ENCODE measurements at places on chromosomes 12 and 14.

- peak; percentile 82 for DNase-seq
These were observed 1.9 kb upstream of the LLPH start for GRCh38 chr12:66132408-66132807.

DNA sequence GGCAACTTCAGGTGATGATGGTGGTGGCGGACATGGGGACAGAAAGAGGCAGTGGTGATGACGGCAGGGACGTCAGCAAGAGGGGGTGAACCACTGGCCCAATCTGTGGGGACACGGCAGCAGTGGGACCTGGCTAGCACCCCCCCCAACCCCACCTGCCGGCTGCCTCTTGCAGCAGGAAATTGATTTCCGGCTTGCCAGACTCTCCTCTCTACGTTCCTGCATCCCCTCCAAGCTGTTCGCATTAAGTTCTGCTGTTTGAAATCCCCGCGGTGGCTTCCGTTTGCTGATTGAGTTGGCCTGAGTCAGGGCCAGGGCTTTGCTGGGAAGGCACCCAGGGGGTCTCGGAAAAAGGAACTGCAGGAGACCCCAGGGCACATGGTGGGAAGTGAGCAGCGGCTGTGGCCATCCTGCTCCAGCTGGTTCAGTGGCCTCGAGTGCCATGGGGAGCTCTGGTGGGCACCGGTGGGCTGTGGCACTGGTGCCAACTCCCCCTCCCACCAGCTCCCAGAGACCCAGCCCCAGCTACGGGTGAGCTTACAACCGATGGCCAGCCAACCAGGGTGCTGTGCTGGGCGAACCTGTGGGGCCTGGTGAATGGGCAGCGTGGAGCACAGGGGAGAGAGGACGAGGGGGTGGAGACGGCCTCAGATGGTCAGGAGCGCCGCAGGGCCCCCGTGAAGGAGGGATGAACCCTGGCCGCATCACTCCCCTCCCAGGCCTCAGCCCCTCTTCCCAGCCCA is 14.6 kb upstream of the NUDT14 start:
- no peak for DNase-seq

- no peak for DNase-seq
These were observed 36.7 kb downstream of the RBM19 start for GRCh38 chr12:113929312-113929989.

DNA sequence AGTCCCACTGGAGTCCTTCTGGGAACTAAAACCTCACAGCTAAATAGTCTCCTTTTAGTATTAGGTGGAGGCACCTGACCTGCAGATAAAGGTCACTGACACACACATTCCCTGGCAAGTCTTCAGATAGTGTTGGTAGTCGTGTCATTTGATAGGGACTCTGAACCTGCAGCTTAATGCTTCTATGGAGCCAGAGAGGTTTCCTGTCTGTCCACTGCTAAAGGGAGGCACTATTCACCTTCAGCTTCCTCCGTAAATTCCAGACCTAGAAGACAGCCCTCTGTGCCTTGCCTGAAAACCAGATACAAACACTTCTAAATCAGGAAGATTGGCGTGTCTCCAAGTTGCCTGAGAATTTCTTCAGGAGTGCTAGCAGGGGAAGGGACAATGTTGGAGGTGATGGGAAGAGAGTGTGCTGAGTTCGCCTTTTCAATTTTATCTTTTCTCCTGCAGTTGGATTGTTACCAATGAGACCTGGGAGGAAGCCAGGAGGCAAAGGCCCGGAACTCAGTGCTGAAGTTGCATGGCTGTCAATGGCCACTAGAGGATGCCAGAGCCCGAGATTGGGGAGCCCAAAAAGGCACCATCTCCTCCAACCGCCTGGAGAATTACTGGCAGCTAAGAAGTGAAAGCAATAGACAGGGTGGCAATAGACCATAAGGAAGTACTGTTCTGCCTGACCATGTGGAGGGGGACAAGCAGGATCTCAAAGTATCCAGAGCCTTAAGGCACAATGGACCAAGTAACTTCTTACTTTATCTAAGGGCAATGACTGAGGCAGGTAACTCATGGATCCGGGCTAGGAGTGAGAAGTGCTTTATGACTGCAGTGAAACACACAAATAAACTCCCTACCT is 81.6 kb upstream of the SCAF11 start:
- DNase-seq = peak; percentile 79

DNA sequence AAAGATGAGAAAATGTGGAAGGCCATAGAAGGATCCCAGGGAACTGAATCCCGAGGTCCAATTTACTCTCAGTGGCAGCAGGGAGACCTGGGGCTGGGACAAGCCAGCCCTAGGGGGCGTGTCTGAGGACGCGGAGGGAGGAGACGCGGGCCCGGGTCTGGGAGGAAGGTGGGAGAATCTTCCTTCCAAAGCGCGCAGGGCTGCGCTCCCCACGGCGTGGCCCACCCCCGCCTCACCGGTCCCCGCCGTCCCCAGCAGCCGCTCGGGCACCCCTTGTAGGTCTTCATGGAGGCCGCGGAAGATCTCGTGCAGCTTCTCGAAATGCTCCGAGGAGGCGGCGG is 323 bp downstream of the VTI1B start:
- DNase-seq = peak; percentile 44

DNA sequence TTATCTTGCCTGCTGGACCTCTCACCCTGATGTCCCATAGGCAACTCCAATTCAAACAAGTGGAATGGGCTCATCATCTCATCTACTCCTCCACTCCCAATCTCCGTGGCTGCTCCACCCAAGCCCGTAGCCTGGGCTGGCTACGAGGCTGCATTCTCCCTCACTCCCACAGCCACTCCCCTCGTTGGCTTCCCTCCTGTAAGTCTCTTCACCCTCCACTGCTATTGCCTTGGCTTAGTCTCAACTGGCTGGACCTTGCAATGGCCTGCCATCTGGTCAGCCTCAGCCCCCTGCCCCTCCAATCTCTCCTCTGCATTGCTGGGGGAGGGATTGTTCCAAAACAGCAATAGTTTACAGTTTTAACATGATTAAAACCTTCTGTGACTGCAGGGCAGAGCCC is 44.4 kb upstream of the PELI2 start:
- no peak for DNase-seq

- peak; percentile 38 for DNase-seq
These were observed 102.0 kb downstream of the TMEM30B start for GRCh38 chr14:61179061-61179690.

DNA sequence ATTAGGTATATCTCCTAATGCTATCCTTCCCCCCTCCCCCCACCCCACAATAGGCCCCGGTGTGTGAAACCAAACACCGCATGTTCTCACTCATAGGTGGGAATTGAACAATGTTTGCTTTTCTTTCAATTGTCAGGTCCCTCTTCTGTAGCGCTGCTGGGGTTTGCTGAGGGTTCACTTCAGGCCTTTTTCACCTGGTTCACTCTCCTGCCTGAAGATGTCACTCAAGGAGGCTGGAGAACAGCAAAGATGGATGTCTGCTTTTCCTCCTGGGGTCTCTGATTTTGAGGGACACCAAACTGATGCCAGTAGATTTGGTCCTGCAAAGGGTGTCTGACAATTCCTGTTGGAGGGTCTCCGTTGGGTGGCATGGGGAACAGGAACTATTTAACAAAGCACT is 35.8 kb downstream of the KLRK1 start:
- no peak for DNase-seq

GRCh38 chr14:89221109-89221810 is 195.8 kb downstream of the FOXN3 start:
- DNase-seq = peak; percentile 81

DNA sequence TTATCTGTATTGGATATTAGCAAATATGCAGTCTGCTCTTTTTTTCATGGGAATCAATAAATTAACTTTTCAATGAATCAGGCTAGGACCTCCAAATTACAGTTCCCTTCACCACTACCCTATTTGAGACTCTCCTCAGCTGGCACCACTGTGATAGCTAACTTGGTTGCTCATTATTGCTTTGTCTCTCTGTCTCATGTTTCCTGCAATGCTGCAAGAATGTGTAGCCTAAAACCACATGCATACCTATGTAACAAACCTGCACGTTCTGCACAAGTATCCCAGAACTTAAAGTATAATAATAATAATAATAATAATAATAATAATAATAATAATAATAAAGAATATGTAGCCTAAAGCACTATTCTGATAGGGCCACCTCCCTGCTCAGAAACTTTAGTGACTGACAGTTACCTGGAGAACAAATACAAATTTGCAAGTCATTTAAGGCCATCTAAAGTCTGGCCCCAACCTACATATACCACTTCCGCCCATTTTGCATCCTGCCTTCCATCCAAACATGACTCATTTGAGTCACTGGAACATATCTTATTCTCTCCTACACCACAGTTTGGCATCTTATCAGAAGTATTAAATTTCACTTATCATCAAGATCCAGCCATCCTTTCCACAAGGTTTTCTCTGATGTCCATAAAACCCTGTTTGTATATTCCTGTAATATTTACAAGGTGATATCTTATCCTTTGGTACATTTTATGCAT is 215.1 kb downstream of the LRRK2 start:
- DNase-seq = no peak

GRCh38 chr12:24421759-24422158 is 472.3 kb upstream of the SOX5 start:
- no peak for DNase-seq

GRCh38 chr12:98280152-98280551 is 235.2 kb upstream of the TMPO start:
- no peak for DNase-seq

DNA sequence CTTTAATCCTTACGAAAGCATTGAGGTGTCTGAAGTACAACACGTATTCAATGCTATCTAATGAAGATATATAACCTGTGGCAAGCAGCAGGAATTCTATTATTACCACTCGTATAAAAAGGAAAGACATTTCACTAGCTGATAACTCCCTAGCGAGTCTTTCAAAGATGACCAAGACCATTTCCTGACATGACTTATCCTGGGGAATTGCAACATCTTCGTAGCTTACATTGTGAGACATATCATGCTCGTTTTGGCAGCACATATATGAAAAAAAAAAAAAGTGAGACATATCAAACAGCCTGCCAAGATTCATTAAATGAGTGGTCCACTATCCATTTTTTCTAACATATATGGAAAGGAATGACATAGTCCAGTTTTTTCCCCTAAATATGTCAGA is 337.0 kb downstream of the FSCB start:
- DNase-seq = peak; percentile 66

Data from fibroblast of pulmonary artery (primary cell).